ENCODE measurements at places on chromosomes 4 and X.

- DNase-seq, result no peak
Measured at GRCh38 chr4:85398276-85398675, 76.7 kb upstream of the ARHGAP24 start.

GRCh38 chr4:100248476-100248875 lies 58.2 kb upstream of the DDIT4L start:
- DNase-seq, result no peak

DNA sequence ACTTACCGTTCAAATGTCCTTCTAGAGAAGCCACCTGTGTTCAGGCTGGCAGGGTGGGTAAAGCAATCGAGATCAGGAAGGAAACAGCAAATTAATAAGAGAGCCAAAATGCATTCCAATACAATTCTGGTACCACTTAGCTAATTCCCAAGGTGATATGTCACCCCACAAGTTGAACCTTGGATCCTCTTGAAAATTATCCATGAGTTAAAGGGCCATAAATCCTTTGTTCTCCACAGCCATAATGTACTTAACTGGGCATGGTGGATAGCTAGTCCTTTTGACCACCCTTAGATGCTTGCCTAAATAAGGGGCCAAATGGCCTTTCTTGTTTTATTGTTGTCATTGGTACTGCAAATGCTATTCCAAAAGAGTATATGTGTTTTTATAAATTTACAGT lies 2.0 kb downstream of the TNMD start:
- no peak for DNase-seq

GRCh38 chr4:10075953-10076391 lies 40.6 kb downstream of the WDR1 start:
- no peak for DNase-seq

DNA sequence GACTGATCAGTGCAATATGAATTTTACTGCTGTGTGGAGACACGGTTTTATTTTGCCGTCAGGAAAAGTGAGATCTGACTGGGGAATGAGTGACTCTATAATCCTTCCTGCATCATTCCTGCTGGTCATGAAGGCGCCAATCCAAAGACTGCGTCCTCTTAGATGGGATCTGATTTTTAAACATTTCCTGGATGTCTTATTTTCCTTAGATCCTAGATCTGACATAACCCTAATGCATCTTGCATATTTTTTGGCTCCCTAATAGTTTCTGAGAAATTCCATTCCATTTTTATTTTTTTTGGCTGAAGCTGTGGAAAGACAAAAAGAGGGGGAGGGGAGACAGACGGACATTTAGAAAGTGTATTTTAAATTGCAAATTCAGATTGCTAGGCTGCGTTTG lies 454.9 kb upstream of the FAT1 start:
- DNase-seq, result no peak

- no peak for DNase-seq
Measured at GRCh38 chr4:74133786-74134499, 24.0 kb upstream of the MTHFD2L start.

DNA sequence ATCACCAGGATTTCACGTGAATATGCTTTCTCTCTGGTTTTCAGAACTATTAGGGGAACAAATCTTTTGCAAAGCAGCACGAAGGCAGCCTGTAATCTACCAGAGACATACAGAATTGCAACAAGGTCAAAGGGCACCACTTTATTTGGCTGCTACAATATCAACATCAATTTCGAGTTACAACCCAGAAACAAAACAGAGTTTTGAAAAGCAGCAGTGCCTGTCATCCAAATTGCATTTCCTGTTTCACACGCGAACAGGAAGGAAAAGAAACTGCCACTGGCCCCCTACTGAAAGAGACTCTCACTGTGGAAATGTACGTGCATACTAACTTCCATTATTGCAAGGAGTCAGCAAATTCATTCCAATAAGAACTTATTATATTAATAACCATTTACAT lies 17.1 kb upstream of the C1QTNF7 start:
- no peak for DNase-seq

GRCh38 chr4:36133658-36134057 lies 110.7 kb downstream of the ARAP2 start:
- no peak for DNase-seq

- DNase-seq, result no peak
Measured at GRCh38 chr4:55617587-55618197, 18.4 kb downstream of the NMU start.

DNA sequence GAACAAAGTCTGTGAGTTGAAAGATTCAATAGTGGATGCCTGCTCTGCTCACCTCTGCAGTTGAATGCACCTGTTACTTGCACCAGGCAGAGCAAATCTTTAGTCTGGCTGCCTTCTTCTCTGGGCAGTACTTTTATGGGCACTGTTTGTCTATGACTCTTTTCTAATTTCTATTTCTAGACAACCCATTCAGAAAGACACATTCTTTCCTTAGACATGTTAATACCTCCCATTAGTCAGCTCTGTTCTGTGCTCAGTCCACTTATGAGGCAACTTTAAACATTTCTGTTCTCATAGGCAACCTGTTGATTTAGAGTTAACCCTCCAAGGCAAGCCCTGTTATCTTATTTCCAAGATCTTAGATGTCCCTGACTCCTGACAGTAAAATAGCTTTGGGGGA lies 108.9 kb downstream of the SYNPO2 start:
- no peak for DNase-seq

DNA sequence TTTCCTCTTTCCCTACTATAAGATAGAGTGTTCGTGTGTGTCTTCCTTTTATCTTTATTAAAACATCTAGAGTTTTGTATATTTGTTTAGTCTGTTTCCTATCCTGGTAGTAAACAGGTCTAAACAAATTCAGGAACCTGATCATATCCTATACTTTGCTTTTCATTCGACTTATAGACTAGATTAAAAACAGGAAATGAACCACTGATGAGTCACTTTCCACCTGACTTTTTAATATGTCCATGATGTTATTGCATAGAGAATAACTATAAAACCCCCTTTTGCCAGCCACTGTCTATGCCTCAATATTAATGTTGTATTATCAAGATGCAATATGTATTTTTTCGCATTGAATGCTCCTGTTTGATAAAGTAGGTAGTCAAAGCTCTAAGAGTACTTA lies 1794.0 kb downstream of the STIM2 start:
- DNase-seq, result no peak

DNA sequence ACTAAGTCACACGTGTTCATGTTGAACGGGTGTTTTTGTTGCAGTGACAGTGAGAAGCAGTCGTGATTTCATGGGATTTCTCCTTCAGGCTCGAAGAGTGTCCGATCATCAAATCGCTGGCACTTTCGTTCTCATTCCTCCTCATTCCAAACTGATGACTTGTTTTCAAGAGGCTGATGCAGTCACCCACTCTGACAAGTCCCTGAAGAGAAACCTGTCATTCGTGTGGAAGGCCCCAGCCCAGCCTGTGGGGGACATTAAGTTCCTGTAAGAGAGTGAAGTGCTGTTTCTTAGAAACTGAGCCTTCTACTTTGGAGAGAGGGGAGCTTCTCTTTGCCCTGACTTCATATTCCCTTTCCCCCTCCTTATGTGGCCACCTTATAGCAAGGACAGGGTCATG lies 8.0 kb downstream of the REELD1 start:
- DNase-seq, result no peak

DNA sequence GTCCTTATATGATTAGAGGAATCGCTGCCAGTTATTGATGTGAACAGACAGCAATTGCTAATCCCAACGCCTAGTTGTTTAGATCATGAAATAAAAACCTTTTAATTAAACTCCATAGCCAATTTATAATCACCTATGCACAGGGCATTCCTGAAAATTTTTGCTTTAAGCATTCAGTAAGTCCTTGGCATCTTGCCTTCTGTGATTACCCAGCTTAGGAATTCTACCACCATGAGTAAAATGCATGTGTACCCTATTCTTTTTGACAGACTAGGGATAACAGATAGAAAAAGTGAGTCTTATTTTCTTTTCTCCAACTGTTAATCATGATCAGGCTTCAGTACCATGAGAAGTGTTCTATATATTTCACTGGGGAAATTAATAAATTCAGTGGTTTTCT lies 995.3 kb upstream of the GRIA3 start:
- DNase-seq, result no peak

- DNase-seq, result no peak
Measured at GRCh38 chr4:144701683-144702233, 55.8 kb downstream of the HHIP start.

GRCh38 chrX:38086451-38087215 lies 80.3 kb downstream of the SYTL5 start:
- DNase-seq, result no peak

GRCh38 chr4:152479428-152480026 lies 56.4 kb downstream of the FBXW7 start:
- DNase-seq, result no peak

GRCh38 chrX:434946-435345 lies 48.2 kb upstream of the PPP2R3B start:
- no peak for DNase-seq

GRCh38 chrX:31236231-31236630 lies 164.4 kb upstream of the FTHL17 start:
- no peak for DNase-seq

- DNase-seq, result no peak
Measured at GRCh38 chr4:42706086-42706485, 49.2 kb upstream of the ATP8A1 start.

- no peak for DNase-seq
Measured at GRCh38 chr4:68750555-68750954, 65.2 kb upstream of the UGT2B10 start.

GRCh38 chr4:123546573-123547060 lies 150.0 kb downstream of the SPRY1 start:
- DNase-seq, result no peak

- DNase-seq, result no peak
Measured at GRCh38 chrX:87045352-87045751, 472.2 kb upstream of the KLHL4 start.

DNA sequence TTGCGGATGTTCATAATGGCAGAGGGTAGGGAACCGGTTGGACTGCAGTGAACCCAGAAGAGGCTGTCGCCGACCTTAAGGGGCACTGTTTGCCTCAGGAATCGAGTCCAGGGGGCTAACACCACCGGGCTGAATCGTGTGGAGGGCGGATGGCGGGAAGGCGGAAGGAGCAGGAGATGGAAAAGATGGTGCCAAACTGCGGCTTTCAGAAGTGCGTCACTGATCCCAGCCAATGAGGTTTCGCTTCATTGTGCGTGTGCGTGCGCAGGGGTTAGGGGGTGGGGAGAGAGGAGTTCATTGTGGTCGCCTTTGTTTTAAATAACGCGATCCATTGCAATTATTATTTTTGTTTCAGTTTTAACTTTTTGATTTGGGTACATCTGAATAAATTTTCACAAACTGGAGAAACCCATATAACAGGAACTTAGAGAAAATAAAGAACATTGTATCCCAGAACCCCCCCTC lies at the start of gene NAA11:
NAA11 (minus strand) TSS at position 198 of the 465 bp plus-strand sequence; CDS start at position 14, 184 bp downstream.
- no peak for DNase-seq

DNA sequence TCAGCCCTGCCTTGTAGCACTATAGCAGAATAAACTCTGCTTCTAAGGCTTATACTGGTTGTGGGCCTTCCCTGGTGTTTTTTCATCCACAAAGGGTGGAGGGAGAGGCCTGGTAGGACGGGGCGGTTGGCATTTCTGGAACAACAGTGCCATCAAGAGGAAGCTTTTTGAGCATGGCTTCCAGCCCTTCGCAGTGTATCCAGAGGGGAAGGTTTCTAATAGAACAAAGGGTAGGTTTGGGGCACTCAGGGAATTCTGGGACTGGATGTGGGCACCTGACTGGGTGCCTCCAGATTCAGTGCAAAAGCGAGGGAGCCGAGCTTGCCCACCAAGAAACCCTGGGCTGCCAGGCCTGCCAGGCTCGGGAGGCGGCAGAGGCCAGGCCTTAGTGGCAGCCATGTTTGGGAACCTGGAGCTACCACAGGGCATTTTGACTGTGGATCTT lies 229.6 kb upstream of the AGTR2 start:
- no peak for DNase-seq

DNA sequence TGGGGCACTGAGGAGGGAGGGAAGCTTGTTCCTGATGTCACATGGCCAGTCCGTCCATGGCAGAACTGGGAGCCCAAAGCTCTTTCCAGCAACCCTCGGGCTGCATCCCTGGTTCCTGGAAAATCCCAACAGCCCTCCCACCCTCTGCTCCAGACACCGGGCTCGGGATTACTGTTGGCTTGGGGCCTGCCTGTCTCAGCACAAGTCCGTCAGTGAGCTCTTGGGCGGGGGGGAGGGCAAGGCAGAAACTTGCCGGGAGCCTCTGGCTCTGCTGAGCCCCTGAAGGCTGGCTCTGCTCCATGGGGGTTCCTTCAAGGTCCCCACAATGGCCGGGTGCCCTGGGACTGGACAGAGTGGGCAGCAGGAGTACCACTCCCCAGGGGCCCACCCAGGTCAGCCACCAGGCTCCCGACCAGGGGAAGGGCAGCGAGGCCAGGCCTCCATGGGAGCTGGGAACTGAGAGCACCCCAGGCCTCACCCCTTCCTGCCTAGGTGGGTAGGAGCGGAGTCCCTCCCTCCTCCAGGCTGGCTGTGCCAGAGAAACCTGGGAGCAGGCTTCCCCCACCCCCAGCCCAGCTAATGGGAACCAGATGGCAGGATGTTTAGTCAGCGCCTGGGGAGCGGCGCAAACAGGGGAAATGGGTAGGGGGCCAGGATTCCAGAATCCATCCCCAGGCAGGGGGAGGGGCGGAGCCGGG lies 6.4 kb upstream of the HAUS7 start:
- no peak for DNase-seq

GRCh38 chr4:109559625-109559982 lies 442 bp upstream of the MCUB start:
- DNase-seq, result no peak

DNA sequence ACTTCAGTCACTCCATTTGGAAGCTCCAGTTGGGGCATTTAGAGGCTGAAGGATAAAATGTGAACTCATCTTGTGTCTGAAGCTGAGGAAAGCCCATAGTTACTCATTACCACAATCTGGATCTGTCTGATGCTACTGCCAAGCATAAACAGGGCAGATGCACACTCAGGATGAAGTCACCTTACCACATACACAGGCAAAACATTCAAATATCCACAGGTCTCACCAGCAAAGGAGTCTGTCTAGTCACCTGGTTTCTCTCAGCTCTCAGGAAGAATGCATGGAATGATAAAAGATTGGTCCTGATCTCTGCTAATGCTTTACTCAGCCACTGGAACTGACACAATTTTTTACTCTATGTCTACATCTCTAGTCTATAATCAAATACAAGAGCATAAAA lies 13.0 kb upstream of the ODAPH start:
- DNase-seq, result no peak

DNA sequence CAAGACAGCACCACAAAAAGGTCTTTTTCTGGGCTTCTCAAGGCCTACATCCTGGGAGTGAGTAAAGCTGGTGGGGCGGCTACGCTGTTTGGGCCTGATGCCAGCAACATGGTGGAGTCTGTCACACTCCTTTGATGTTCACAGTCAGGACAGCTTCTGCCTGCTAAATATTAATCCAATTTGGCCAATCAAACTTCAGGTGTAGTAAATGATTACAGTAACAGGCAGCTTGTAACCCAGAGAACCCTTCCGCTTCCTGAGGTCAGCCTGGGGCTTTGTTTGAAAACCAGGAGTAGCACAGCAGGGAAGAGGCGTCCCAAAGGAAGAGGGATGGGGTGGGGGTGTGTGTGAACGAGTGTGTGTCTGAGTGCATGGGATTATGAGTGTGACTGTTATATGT lies 220.4 kb downstream of the MAML3 start:
- no peak for DNase-seq

Data from cortex of kidney (tissue), 1 donor.